ENCODE measurements at places on chromosomes 6 and 20.

- no peak for DNase-seq
These were observed 10.0 kb upstream of the PACSIN1 start for GRCh38 chr6:34455831-34456230.

- no peak for DNase-seq
These were observed at the start of gene ZNF334 for GRCh38 chr20:46512943-46513844. Gene ZNF334, minus strand, starts transcription at chr20:46513559. Its CDS starts 1,457 bp downstream, at chr20:46512102.

GRCh38 chr20:59211208-59211765, 47.7 kb downstream of the ZNF831 start:
- DNase-seq, result no peak

DNA sequence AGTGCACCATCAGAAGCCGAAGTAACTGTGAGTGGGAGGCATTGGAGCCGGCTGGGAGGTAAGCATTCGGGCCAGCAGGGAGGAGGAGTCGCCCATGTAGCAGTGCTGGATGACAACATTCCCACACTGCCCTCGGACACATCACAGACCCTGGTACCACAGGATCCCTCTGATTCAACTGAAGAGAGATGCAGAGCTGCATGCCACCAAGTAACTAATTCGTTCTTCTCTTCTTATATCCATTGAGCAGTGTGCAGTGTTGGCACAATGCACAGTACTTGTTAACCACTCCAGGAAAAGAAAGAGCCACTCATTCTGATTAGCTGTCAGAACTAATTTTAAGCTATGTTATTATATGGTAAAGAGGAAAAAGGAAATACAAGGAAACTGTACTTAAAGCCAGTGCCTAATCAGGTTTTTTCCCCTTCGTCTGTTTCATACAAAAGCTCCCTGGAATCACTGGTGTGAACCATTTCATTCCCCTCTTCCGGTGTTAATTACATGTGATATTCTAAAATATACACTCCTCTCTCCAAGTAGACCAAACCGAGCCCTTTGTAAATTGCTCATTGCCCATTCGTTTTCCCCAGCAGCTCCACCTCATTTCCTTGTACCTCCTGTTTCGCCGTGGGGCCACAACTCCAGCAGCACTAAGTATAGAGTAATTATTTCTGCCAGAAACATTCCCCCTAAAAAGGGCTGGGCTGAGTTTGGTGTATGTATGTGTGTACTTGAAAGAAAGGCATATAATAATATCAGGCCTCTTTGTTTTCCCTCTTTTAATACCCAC, 32.4 kb upstream of the ADTRP start:
- DNase-seq, result no peak

DNA sequence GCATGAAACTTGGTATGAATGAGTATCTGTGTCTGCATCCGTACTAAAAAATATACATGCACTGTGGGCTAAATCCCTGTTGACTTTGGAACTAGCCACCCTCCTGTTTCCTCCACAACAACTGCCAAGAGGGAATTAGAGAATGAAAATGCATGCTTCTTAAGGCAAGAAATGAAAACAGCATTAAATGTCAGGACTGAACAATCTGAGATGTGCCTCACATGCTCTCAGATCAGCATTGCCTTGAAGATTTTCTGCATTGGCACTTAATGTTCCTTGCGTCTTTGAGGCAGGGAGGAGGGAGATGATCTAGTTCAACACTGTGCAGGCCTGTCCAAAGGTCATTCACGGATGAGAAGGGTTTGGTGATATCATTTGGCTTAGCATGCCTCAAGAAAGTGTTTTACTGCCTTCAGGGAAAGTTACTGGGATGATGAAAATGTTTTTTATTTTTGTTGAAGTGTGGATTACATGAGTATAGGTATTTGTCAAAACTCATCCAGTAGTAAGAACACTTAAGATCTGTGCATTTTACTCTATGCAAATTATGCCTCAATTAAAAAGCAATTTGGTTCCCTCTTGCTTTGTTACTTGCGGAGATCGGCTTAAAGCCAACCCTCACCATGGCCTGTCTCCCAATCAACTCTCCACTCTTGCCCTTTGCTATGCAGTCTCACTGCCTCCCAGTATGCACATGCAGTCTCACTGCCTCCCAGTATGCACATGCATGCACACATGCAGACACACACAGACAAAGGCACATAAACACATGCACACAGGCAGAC, 47.5 kb upstream of the RIN2 start:
- DNase-seq, result no peak

GRCh38 chr6:122735582-122735981, 43.9 kb upstream of the FABP7 start:
- DNase-seq, result no peak
